ENCODE measurements at places on chromosomes 6 and 20.

DNA sequence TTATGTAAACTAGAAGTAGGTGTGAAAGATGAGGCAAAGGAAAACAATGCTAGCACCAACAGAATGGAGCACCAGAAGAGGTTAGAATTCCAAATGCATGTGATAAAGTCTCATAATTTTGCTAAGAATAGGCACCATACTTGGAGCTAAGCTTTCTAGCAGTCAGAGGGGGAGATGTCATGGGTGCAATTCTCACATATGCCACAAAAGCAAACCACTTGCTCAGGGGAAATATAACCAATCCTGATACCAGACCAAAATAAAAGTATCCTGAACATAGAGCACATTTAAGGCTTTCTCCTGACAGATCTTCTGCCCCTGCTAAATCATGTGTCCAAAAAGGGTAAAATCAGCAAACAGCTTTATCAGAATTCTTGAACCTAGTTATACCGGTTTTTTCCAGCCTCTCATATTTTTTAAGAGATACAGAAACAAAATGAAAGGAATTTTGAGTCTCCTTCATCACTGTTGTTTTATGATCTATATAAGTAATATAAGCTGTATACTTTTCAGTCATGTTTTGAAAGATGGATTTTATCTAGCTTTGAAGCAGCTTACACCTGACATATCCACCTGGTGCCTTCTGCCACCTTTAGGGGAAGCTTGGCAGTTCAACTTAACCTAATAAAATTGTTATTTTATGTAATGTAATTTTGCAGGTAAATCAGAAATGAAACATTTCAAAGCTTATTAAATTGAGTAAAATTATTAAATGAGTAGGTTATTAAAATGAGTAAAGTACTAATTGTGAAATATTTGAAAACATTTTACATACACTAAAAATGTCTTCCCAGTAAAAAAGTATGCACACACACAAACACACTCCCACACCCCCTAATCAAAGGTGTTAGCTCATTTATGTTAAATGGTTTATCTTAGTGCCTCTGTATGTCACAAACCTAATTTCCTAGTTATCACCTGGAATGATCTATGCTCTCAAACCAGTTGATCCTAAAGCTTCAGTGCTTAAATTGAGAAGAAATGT is 2.8 kb downstream of the SPO11 start:
- DNase-seq, result no peak

DNA sequence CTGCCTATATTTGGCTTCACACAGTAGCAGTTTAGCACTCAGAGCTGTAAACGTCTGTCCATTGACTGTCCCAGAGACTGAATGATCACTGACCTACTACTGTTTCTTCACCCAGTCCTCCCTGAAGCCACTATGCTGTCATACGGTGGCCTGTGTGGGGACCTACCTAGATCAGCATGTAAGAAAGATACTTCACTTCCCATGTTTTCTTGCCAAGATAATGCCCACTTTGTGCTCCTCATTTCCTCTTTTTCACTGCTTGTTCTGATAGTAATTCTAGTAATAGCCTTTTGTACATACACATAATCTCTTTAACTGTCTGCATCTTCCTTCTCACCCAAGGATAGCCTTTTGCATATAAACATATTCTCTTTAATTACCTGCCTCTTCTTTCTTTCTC is 109.9 kb upstream of the TIAM2 start:
- no peak for DNase-seq

DNA sequence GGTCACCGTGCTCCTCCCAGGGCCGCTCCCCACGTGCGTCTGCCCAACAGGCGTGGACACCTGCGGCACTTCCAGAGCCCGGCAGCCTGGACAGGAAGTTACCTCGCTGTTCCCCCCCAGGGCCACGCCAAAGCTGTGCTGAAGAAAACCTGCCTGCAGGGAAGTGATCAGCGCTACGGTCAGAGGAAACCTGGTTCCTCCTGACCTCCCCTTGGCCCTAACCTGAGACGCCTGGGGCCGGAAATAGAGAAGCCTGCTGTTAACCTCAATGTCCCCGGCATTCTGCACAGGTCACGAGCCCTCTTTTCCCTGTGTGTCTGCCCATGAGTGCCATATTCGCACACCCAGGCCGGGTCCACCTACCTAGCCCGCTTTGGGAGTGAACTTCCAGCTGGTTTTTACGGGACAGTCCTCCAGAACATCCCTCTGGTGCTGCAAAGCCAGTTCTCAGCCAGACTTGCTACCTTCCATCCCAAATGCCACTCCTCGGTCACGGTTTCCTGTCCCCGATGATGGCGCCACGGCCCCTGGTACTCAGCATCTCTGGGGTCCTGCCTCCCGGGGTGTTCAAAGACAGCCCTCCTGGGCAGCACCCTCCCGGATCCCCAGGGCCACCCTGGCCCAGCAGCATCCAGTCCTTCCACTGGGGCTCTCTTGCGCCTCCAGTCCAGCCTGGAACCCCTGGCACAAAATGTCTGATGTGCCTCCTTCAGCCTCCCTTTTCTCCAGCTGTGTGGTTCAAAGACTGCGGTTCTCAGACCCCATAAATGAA is 12.0 kb upstream of the IRF4 start:
- DNase-seq, result no peak

DNA sequence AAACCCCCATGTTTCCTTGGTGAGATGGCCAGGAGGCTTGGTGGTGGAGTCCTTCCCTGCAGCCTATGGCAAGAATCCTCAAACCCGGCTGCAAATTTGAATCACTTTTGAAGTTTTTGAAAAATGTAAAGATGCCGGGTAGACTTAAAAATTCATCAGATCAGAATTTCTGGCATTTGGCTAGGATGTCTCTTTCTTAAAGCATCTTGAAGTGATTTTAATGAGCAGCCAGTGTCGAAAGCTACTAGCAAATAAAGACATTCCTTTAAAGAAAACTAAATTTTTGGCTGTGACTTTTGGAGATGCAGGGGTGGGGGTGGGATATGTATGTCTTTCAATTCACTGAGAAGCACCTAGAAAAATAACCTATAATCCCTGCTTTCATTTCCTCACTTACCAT is 25.6 kb upstream of the NOX3 start:
- DNase-seq, result no peak

GRCh38 chr6:20438462-20439070 is 36.9 kb downstream of the E2F3 start:
- DNase-seq, result peak; percentile 62

DNA sequence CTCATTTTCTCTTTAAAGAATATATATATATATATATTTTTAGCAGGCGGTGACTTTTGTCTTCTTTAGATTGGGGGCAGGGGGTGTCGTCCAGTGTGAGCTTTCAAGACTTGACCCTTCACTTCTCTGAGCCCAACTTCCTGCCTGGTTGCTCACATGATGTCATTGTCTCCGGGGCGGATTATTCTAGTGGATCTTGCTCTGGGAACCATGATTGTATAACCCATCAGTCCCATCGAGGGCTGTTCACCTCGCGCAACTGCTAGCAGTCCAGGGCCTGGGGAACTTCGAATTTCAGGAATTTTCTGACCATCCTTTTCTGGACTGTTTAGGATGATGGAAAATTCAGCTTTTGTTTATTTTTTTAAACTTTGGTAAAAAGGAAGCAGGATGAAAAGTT is 1.0 kb downstream of the IGF2R start:
- peak; percentile 56 for DNase-seq

- DNase-seq, result no peak
These were observed 184.6 kb downstream of the ATXN1 start for GRCh38 chr6:16576451-16577368.

DNA sequence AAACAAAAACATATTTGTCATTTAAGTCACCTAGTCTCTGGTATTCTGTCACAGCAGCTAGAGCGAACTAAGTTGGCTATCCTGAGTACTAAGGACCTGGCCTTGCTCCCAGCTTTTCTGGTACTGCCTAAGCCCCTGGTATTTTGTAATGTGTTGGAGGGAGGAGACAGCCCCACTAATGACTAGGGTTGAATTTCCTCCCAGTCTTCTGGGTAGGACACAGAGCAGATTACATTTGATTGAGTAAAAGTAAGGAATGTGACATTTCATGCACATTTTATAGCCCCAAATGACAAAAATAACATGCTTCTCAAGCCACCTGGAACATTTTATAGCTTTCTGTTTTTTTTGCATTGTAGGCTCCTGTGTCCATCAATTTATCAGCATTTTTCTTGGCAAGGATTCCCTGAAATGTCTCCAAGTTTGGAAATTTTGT is 47.9 kb upstream of the DDR1 start:
- no peak for DNase-seq

GRCh38 chr20:4099905-4100675 is 84.7 kb upstream of the RNF24 start:
- DNase-seq, result no peak

GRCh38 chr20:59015812-59016711 is 3.2 kb upstream of the TUBB1 start:
- DNase-seq, result no peak

GRCh38 chr20:4161401-4162251 is 146.3 kb upstream of the RNF24 start:
- peak; percentile 19 for DNase-seq

DNA sequence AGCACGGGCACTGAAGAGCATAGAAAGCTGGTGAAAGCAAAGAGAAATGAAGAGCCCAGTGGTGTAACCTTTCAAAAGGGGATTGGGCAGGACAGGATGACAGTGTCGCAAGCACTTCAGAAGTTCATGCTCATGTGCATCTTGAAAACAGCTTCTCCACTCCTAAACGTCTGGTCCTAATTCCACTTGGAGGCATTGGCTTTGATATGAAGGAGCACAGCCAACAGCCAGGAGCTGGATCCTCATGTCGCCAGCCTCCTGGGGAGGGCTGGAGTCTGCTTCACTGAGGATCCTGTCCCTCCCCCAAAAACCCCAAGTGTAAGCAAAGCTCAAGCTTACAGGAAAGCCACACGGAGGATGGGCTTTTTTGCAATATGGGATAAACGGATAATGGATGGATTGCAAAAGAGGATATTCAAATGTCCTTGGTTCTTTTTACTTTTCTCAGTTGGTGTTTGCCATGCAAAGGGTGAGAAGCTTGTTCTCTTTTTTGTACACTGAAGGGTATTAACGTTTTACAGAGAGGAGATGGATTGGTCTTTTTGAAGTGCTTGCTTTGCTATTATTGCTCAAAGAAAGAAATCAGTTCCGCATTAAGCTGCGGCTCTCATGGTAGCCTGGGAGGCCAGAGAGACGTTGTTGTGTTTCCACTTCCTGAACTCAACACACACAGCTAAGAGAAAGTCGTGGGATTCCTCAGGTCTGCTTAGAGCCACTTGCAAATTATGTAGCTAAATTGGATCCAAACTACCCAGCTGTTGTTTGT is 92.2 kb downstream of the SIM1 start:
- DNase-seq, result no peak

DNA sequence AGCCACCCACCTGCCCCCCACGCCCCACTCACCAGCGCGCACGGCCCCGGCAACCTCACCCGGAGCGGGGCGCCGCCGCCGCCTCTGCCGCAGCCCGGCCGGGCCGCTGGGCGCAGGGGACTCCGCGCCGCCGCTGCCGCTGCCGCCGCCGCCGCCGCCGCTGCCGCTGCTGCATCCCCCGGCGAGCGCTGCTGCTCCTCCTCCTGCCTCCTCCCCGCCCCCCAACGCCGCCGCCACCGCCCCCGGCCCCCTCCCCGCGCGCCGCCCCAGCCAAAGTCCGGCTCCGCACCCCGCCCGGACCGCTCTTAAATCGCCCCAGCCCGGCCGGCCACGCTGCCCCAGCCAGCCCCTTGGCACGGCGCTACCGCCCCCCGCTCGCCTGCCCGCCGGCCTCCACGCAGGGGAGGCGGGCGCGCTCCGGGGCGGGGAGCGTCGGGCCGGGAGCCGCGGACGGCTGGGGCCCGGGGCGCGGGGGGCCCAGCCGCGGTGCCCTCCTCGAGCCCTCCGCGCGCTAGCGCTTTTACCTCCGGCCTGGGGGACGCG is at the start of gene SULF2:
SULF2 (minus strand) TSS at position 171 of the 543 bp plus-strand sequence. CDS start 28,118 bp downstream, outside the sequence.
- DNase-seq, result no peak

- DNase-seq, result no peak
These were observed 14.2 kb downstream of the EBF4 start for GRCh38 chr20:2706688-2707352.

GRCh38 chr6:36028877-36029324 is 1.3 kb downstream of the MAPK14 start:
- peak; percentile 31 for DNase-seq

Measured in NCI-H1105 (cell line).